ENCODE measurements at places on chromosomes 12 and 14.

DNA sequence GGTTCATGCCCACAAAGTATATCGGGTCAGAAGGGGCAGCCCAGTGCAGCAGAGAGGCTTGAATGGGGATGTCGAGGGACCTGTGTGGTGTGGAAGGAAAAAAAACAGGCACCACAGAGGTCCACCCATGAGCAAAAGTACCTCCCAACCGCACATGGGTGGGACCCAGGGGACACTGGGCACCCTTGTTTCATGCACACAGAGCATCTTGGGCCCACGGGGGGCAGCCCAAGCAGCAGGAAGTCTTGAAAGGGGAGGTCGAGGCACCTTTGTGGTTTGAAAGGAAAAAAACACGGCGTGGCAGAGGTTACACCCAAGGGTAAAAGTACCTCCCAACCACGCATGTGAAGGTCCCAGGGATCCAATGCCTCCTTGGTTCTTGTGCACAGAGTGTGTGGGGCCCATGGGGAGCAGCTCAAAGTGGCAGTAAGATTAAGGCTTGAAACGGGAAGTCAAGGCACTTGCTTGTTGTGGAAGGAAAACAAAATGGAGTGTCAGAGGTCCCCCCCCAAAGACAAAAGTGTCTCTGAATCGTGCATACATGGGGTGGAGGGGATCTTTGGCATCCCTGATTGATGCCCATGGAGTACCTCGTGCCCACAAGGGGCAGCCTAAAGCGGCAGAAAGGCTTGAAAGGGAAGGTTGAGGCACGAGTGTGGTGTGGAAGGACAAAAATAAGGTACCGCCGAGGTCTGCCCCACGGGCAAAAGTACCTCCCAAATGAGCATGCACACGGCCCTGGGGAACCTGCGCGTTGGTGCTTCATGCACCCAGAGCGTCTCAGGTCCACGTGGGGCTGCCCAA is 575.5 kb downstream of the ALG10 start:
- H3K27ac ChIP-seq: no peak overlapping the region
- H3K4me1 ChIP-seq: no peaks in the 10 kb centered on the region
- H3K27me3 ChIP-seq: no peaks in the 10 kb centered on the region
- no peak for DNase-seq
- peaks cover 3% of the 10 kb centered on the region for H3K36me3 ChIP-seq
- H3K4me3 ChIP-seq: no peak overlapping the region

GRCh38 chr12:25723921-25724491 is 170.9 kb upstream of the LMNTD1 start:
- H3K36me3 ChIP-seq: no peaks in the 10 kb centered on the region
- H3K4me1 ChIP-seq: peaks cover 15% of the 10 kb centered on the region
- peaks cover under 1% of the 10 kb centered on the region for H3K27me3 ChIP-seq
- H3K27ac ChIP-seq: no peak overlapping the region
- DNase-seq: no peak
- H3K4me3 ChIP-seq: no peak overlapping the region

DNA sequence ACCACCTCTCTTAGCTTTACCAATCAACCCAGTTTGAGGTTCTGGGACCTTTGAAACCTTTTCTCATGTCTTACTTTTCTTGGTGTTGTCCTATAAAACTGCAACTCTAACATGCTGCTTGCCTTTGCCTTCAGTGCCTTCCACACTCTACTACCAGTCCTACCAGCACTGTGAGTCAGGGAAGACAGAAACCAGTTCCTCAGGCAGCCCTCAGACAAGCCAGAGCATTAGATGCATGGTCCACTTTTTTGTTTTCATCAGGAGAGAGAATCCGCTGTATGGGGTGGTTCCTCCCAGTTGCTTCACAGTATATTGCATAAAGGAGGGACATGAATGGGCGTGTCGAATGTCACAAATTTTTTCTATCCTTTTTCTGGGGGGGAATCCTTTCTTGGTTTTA is 17.3 kb upstream of the KLRB1 start:
- peaks cover 11% of the 10 kb centered on the region for H3K36me3 ChIP-seq
- H3K4me3 ChIP-seq: no peak overlapping the region
- H3K4me1 ChIP-seq: no peaks in the 10 kb centered on the region
- no peaks in the 10 kb centered on the region for H3K27me3 ChIP-seq
- no peak overlapping the region for H3K27ac ChIP-seq

DNA sequence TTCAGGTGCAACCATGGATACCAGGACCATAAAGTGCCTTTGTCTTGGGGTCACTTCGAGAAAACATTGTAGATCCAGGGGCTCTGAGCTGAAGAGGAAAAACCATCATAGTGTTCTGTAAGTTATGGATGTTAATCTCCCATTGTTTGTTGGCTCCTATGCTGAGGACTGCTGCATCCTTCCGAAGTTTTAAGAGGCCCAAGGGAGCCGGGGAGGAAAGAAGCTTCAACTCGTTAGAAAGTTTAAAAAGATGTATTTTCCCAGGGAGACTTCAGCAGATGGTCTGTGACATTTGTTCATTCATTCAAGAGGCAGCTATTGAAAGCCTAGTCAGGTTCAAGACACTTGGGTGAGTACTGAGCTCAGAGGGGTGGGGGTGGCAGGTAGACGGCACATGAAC is 378.8 kb upstream of the TBX3 start:
- peaks cover 26% of the 10 kb centered on the region for H3K36me3 ChIP-seq
- no peak for DNase-seq
- H3K4me3 ChIP-seq: no peak overlapping the region
- no peaks in the 10 kb centered on the region for H3K27me3 ChIP-seq
- H3K27ac ChIP-seq: peak overlapping the region; percentile 71

GRCh38 chr12:68785358-68785757 is 22.6 kb upstream of the MDM2 start:
- peaks cover 11% of the 10 kb centered on the region for H3K4me1 ChIP-seq
- H3K27me3 ChIP-seq: no peaks in the 10 kb centered on the region
- no peak overlapping the region for H3K4me3 ChIP-seq
- H3K27ac ChIP-seq: no peak overlapping the region

- peaks cover 28% of the 10 kb centered on the region for H3K4me1 ChIP-seq
- H3K27ac ChIP-seq: no peak overlapping the region
- H3K36me3 ChIP-seq: no peaks in the 10 kb centered on the region
- H3K4me3 ChIP-seq: no peak overlapping the region
- H3K27me3 ChIP-seq: no peaks in the 10 kb centered on the region
These were observed 341.2 kb upstream of the NAV3 start for GRCh38 chr12:77489331-77489970.

GRCh38 chr14:68853749-68854148 is 60.9 kb upstream of the ZFP36L1 start:
- H3K27ac ChIP-seq: no peak overlapping the region
- DNase-seq: no peak
- no peaks in the 10 kb centered on the region for H3K27me3 ChIP-seq
- peaks cover 20% of the 10 kb centered on the region for H3K4me1 ChIP-seq

DNA sequence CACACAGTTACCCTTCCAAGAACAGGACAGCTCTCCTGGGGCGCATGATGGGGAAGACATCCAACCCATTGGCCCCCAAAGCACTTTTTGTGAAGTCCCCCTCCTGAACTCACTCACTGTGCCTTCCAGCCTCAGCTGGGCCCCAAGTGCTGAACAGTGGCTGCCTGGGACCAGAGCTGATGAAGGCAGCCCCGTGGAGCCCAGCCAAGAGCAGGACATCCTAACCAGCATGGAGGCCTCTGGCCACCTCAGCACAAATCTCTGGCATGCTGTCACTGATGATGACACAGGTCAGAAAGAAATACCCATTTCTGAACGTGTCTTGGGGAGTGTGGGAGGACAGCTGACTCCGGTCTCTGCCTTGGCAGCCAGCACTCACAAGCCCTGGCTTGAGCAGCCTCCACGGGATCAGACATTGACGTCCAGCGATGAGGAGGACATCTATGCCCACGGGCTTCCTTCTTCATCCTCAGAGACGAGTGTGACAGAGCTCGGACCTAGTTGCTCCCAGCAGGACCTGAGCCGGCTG is 72.0 kb downstream of the TECPR2 start:
- no peak overlapping the region for H3K27ac ChIP-seq
- no peaks in the 10 kb centered on the region for H3K27me3 ChIP-seq
- peaks cover 6% of the 10 kb centered on the region for H3K4me1 ChIP-seq
- DNase-seq: no peak
- H3K4me3 ChIP-seq: no peak overlapping the region

DNA sequence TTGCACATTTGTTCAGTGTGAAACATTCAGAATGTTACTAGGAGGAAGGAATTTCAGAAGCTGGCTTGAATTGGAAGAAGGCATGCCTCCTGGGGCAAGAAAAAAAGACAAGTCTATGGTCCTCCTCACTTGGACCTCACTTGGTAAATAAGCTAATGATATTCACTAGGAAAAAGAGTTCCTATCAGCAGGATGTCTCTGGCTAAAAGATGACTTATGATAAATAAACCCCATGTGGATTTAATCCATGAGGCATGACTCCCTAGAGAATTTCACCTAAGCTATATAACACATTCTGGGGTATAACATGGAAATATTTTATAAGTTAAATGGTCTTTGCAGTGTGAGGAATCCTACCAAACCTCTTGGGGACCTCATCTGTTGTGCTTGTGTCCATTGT is 199.9 kb downstream of the LRIG3 start:
- DNase-seq: no peak
- H3K4me1 ChIP-seq: no peaks in the 10 kb centered on the region
- peaks cover 4% of the 10 kb centered on the region for H3K27me3 ChIP-seq
- H3K4me3 ChIP-seq: no peak overlapping the region
- H3K27ac ChIP-seq: no peak overlapping the region
- no peaks in the 10 kb centered on the region for H3K36me3 ChIP-seq

DNA sequence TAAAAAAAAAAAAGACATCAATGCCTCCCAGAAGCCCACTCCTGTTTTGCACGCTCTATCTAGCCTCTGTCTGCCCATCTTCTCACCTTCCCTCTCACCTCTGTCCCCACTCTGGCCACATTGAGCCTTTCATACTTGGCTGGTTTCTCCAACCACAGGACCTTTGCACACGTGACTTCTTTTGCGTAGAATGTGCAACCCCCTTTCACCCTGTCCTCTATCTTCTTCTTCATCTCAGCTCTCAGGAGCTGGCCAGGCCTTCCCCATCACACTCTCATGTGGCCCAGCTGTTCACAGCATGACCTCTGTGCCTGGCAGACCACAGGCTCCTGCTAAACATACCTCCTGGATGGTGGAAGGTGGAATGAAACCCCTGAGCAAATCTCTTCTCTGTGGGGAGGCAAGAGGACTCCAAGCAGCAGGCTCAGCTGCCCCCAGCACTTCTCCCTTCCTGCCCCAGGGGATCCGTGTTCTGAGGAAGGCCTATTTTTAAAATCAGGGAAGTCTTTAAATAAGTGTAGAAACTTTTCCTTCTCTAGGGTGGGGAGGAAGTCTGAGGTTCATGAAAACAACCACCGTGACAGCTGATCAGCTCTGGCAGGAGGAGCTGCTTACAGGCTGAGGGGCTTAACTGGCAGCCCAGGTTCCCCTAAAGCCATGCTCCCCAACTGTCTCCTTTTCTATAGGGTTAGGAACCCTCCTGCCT is 11.6 kb downstream of the HVCN1 start:
- no peak overlapping the region for H3K27ac ChIP-seq
- H3K4me3 ChIP-seq: no peak overlapping the region
- no peaks in the 10 kb centered on the region for H3K27me3 ChIP-seq
- H3K36me3 ChIP-seq: peaks cover 13% of the 10 kb centered on the region
- DNase-seq: no peak

- no peak for DNase-seq
- peaks cover 7% of the 10 kb centered on the region for H3K36me3 ChIP-seq
- no peak overlapping the region for H3K4me3 ChIP-seq
- H3K27me3 ChIP-seq: no peaks in the 10 kb centered on the region
These were observed 6.4 kb downstream of the NFYB start for GRCh38 chr12:104131609-104132008.

GRCh38 chr12:100075598-100075997 is 67.1 kb downstream of the BLTP3B start:
- no peak overlapping the region for H3K27ac ChIP-seq
- H3K36me3 ChIP-seq: peaks cover 51% of the 10 kb centered on the region
- H3K4me1 ChIP-seq: no peaks in the 10 kb centered on the region
- H3K4me3 ChIP-seq: no peak overlapping the region

- no peak overlapping the region for H3K27ac ChIP-seq
- no peaks in the 10 kb centered on the region for H3K27me3 ChIP-seq
- H3K36me3 ChIP-seq: no peaks in the 10 kb centered on the region
These were observed 135.7 kb downstream of the PPM1H start for GRCh38 chr12:62799126-62799736.

DNA sequence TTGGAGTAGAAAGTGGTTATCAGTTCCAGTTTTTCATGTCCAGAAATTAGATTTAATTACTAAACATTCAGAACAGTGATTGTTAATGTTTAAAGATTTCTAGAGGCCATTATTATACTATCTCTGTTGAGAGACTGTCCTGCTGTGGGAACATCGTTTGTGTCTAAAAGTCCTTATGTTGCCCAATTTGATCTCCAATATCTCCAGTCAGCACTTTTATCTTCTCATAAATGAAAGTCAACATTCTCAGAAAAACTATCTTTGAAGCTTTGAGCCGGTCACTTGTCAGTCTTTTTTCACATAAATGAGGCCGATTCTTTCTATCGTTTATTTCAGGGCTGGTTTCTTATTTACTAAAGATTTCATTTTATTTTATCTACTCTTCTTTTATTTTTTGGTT is 90.8 kb upstream of the NPAS3 start:
- H3K4me3 ChIP-seq: no peak overlapping the region
- no peak overlapping the region for H3K27ac ChIP-seq
- H3K36me3 ChIP-seq: no peaks in the 10 kb centered on the region
- peaks cover 10% of the 10 kb centered on the region for H3K27me3 ChIP-seq
- no peak for DNase-seq

- peak within 1 kb of the TSS; percentile 84 for H3K4me3 ChIP-seq
- peak within 1 kb of the TSS; percentile 73 for H3K27ac ChIP-seq
These were observed at the start of gene TTC9 for GRCh38 chr14:70641548-70642302. TSS of gene TTC9 (plus strand) at chr14:70641916. CDS start at chr14:70642130, 214 bp downstream.

- H3K4me1 ChIP-seq: peaks cover 54% of the 10 kb centered on the region
- H3K36me3 ChIP-seq: no peaks in the 10 kb centered on the region
- H3K27ac ChIP-seq: no peak overlapping the region
- H3K4me3 ChIP-seq: no peak overlapping the region
- no peaks in the 10 kb centered on the region for H3K27me3 ChIP-seq
These were observed 9.2 kb upstream of the IKZF4 start for GRCh38 chr12:56011509-56012090.

- no peak for DNase-seq
- peak overlapping the region; percentile 55 for H3K4me3 ChIP-seq
- peaks cover 23% of the 10 kb centered on the region for H3K36me3 ChIP-seq
- peaks cover 51% of the 10 kb centered on the region for H3K4me1 ChIP-seq
These were observed 29.7 kb downstream of the BDKRB1 start for GRCh38 chr14:96285667-96286066.

DNA sequence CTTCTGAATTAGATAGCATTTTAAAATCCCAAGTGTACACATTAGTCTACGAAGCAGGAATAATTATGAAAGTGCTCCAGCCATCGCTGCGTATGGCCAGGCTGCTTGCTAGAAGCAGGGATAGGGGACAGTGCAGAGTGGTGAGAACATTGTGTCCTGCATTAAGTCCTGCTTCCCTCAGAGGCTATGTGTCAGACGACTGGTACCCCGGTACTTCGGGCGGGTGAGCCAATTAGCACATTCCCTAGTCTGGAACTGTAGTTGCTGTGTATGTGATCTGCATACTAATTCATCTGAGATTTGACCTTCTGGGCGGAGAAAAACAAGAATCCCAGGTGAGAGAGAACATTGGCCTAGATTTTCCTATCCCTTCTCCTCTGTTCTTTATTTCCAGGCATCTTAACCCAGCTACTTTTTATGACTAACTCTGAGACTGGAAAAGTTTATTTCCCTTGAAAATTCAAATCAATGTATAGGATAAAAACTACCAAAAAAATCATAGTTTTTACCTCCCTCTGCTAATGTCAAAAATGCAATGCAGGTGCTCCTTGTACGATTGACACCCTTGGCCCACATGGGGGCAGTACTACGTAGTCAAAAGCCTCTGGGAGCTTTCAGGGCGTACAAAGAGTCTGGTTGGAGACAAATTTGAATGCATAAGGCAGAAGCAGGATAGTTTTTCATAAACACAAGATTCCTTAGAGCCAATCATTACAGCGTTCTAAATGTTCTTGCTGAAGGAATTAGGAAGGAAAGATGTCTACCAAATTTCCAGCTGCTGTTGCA is 764.3 kb downstream of the NOVA1 start:
- no peaks in the 10 kb centered on the region for H3K36me3 ChIP-seq
- peaks cover 67% of the 10 kb centered on the region for H3K27me3 ChIP-seq

Measured in mesothelial cell of epicardium (in vitro differentiated cells).